ENCODE measurements at places on chromosomes 2 and 18.

GRCh38 chr18:55779691-55780585, 191.9 kb upstream of the TCF4 start:
- DNase-seq, result no peak

- no peak for DNase-seq
These were observed 11.6 kb upstream of the HNMT start for GRCh38 chr2:137952586-137953129.

DNA sequence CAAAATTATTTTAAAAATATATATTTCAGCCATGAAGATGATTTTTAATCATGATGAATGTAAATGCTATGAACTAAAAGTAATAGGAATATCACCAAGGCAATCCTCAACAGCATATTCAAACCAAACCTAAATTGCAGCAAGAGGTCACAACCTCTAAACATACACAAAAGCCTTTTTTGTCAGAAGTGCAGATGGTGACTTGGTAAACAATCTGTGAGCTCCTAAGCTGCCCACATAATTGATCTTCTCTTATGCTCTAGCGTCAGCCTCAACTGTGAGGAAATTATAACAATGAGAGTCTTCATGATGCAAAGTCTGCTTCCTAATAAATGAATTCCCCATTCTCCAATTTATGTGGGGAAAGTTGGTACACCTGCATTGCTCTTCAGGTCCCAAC, 113.2 kb downstream of the TSN start:
- no peak for DNase-seq

DNA sequence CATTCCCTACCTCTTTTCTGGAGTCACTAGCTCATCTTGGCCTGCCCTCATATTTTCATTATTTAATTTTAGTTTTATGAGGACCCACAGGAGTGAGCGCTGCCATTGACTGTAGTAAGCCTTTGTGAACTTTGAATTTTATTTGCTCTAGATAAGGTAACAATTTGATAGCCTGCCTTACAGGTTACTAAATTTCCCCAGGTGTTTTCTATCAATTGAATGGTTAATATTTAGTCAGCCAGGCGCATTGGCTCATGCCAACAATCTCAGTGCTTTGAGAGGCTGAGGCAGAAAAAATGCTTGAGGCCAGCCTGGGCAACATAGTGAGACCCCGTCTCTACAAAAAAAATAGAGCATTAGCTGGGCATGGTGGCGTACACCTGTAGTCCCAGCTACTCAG, 50.2 kb downstream of the DAW1 start:
- no peak for DNase-seq

GRCh38 chr18:59038295-59039039, 101.2 kb upstream of the SEC11C start:
- no peak for DNase-seq

GRCh38 chr2:49000695-49001094, 153.6 kb downstream of the FSHR start:
- DNase-seq, result no peak

- no peak for DNase-seq
These were observed 217.7 kb upstream of the SMAD7 start for GRCh38 chr18:49168281-49168985.

DNA sequence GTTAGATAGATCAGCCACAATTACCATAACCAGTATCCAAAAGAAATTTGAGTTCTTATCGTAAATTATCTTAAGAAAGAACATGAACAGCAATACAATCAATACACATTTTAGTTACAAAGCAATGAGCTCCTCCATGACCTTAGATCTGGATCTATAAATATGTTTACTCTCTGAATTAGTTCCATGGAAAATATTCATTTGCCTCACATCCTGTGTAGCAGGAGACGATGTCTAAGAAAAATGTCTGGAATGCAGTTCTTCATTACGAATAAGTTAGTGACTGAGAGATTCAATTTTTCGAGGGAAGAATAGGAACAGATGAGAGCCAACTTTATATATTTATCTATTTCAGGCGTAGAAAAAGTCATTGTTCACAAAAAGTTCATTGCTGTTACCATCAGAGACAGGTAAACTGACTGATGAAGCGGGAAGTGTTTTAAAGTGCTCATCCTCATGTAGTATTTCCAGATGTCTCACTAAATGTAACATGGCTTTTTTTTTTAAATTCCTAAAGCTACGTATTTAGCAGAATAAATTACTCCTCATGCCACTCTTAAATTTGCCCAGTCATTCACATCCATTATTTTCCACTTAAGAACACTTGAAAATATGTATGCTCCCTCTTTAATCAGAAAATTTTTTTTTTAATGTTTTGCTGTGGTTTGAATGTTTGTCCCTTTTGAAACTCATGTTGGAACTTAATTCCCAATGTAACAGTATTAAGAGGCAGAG, 106.5 kb upstream of the SCN1A start:
- peak; percentile 33 for DNase-seq

- DNase-seq, result no peak
These were observed 432.6 kb downstream of the SATB2 start for GRCh38 chr2:199025146-199025545.

DNA sequence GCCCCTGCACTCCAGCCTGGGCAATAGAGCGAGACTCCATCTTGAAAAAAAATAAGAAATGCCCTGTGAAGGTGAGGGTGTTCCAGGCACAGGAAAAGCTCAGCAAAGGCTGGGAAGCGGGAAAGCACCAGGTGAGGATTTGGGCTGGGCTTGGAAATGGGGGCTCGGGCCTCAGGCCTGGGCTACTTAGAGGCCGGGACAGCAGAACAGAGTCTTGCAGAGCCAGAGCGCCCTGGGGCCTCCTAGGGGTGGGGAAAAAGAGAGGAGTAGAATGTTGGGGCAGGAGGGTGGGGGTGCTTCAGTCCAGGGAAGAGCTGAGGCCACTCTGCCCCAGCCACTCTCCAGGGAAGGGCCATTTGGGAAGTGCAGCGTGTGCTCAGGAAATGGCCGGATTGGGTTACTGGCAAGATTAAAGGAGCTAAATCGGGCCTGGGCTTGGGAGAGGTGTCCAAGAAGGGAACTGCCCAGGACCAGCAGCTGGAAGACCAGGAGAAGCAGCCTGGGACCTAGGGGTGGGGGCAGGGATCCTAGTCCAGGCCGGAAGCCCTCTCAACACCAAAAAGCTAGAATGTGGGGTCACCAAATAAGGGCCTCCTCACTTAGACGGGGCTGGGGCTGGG, 13.8 kb upstream of the DES start:
- no peak for DNase-seq

DNA sequence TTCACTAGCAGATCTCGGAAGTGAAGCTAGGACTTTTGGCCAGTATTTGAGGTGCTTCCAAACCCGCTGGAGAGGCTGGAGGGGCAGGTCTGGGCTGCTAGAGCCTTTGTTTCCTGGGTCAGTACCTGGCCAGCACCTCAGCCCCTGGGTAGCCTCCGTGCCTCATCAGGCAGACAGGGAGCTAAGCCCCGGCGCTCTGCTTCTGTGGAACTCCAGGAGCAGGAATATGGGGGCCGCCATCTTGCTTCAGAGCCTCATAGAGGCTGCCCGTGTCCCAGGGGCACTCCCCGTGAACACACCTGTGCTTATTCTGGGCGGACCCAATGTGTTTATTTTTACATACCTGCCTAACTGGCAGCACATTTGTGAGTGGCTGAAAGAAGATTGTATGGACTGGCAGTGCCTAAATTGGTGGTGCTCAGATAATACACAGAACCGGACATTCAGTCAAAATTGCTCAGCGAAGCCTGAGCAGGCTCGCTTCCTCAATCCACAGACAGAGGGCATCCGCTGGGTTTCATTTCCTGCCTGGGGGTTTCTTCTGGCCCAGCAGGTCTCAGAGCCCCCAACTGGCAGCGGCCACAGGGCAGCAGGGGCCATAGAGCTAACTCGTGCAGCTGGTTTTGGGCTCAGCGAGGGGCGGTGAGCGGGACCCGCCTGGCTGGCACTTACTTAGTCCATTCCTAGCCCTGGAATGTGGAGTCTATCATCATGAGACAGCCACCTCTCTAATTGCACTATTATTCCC, 176.8 kb upstream of the ALKAL2 start:
- no peak for DNase-seq

GRCh38 chr18:75110846-75111415, 98.0 kb downstream of the PTGR3 start:
- DNase-seq, result no peak

- no peak for DNase-seq
These were observed 14.2 kb upstream of the MSL3B start for GRCh38 chr2:233882353-233882752.

- no peak for DNase-seq
These were observed 307.8 kb upstream of the CELF4 start for GRCh38 chr18:37873416-37873815.

DNA sequence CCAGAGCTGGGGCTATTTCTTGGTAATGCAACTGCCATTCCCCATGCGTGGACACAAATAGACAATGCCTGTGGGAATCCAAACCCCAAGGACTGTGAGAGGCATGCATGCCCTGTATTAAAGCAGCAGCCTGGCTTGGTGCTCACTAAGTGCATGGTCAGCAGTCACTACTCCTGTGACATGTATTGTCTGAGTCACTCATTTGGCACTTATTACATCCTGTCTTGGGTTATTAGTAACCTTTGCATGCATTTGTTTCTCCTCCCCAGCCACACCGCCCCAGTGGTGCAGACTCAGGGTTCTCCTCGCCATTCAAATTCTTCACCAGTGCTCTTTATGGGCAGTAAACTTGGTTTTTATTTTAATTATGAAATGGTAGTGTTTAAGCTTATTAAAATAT, 30.2 kb downstream of the PRKCE start:
- peak; percentile 8 for DNase-seq

DNA sequence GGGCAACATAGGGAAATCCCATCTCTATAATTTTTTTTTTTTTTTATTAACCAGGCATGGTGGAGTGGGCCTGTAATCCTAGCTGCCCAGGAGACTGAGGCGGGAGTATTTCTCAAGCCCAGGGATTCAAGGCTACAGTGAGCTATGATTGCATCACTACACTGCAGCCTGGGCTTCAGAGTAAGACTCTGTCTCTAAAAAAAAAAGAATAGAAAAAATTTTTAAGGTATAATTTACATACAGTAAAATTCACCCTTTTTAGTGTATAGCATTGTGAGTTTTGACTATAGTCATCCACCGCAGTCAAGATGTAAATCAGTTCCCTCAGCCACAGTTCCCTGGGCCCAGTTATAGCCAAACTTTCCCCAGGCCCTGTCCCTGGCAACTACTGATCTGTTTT, 57.1 kb upstream of the MSH6 start:
- no peak for DNase-seq

DNA sequence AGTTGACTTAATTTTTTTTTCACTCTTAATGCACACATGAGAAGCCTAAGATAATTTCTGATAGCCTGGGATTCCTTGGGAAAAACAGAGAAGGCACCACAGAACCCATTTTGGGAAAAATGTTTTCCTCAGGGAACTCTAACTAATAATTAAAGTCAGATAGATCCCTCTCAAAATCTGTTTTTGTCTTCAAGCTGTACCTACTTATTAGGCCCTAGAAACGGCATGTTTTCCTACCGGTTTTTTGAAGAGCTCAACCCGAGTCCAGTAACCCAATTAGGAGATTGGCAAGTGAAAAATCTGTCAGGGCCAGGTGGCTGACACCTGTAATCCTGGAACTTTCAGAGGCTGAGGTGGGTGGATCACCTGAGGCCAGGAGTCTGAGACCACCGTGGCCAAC, 16.1 kb upstream of the PDK1 start:
- DNase-seq, result no peak

GRCh38 chr2:196617430-196617829, 22.1 kb upstream of the CCDC150 start:
- no peak for DNase-seq

GRCh38 chr2:48952143-48952542, 196.6 kb upstream of the LHCGR start:
- no peak for DNase-seq

- DNase-seq, result no peak
These were observed 42.5 kb upstream of the FZD5 start for GRCh38 chr2:207812058-207812725.

- DNase-seq, result no peak
These were observed 71.2 kb downstream of the MAP4K4 start for GRCh38 chr2:101768556-101769220.

GRCh38 chr2:223865907-223866508, 28.6 kb upstream of the AP1S3 start:
- no peak for DNase-seq

All from AG04450 (cell line).